ENCODE measurements at places on chromosomes 2 and 18.

DNA sequence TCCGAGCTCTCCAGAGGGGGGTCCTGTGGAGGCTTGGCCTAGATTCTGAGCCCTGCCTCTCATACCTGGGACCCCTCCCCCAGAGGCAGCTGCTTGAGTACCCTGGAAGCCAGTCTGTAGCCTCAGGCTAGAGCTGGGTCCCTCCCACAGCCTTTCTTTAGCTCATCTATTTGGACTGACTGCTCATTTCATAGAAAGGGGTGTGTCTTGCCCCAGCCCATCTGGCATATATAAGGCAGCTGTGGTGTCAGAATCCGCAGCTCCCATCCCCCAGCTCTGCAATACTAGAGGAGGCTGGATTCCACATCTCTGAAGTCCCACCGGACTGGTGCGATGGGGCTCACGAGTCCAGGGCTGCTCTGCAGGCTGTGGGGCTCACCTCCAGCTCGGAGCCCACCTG lies 26.1 kb downstream of the MPHOSPH10 start:
- peak; percentile 34 for DNase-seq

DNA sequence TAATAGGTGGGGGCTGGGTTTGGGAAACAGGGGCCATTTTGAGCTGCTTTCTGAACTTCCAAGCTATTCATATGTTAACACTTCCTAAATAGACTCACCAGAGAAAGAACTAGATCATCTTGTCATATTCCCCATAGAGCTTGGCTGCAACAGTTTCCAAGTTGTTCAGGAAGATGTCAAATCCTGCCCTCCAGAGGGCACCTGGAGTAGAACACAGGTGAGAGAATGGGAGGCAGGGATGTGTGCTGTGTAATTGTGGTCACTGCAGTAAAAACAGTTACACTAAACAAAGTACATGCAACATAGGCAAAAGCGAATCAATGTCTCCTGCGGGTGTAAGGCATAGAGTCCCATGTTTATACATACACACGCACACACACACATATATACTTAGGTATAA lies 34.5 kb upstream of the LRRC30 start:
- no peak for DNase-seq

DNA sequence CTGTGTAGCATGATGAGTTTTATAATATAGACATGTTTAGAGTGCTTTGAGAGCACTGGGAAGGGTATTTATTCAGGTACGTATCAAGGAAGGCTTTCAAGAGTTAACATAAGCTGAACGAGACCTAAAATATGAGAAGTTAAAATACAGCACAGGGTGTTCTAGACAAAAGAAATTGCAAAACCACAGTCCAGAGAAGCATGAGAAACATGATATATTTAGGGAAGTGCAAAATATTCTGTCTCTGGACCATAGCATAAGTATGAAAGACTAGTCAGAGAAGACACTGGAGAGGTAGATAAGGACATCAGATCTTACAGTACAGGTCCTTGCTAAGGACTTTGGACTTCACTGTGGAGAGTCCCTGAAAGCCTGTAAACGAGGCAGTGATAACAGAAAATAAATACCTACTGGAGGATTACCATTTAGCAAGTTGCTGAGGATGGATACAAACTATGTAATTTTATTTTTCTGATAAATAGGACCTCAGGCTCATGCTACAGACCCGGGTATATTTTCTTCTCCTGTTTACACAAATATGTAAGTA lies 43.7 kb downstream of the FSIP2 start:
- DNase-seq: no peak

GRCh38 chr2:58562276-58562675 lies 321.2 kb upstream of the FANCL start:
- DNase-seq: no peak

DNA sequence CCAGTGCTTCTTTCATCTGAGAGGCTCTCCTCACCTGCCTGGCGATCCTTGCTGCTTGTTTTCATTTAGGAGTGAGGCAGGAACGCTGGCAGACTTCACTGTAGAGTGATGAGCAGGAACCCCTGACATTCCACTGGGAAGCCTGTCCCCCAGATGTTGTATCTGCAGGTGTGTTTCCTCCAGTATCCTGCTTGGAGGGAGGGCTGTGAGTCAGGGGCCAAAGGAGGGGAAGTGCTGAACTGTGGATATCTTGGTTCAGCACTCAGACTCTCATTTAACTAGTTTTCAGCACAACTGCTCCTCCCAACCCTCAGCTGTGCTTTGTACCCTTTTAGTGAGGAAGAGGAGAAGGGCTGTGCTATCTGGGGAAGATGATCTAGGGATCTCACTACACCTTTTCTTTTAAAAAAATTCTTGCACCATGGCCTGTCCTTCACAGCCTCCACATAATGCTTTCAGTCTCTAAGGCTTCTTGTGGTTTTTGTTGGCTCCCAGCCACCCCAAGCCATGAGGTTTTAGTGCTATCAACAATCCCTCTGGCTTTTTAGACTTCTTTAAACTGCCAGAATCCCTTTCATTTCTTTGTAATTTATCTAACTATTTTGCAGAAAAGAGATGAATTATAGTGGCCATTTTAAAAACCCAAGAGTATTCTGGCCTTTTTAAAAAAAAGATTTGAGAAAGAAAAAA lies 11.2 kb downstream of the ANKAR start:
- peak; percentile 21 for DNase-seq
